ENCODE measurements at places on chromosomes 5 and 9.

DNA sequence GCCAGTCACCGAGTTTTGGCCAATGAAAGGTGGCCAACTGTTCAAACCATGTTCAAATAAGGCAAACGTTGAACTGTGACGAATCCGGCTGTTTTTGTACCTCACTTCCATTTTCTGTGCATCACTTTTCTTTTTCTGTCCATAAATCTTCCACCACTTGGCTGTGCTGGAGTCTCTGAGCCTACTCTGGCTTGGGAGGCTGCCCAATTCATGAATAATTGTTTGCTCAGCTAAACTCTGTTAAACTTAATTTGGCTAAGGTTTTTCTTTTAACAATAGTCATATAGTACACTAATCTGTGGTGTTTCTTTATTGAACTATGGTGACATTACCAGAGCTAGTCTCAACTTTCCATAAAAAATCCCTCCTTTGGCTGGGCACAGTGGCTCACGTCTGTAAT, 11.3 kb downstream of the NIM1K start:
- H3K27me3 ChIP-seq: no peaks in the 10 kb centered on the region
- no peak for DNase-seq
- H3K4me1 ChIP-seq: no peaks in the 10 kb centered on the region
- no peak overlapping the region for H3K27ac ChIP-seq

- H3K36me3 ChIP-seq: no peaks in the 10 kb centered on the region
- no peak for DNase-seq
- H3K27me3 ChIP-seq: no peaks in the 10 kb centered on the region
- no peak overlapping the region for H3K27ac ChIP-seq
- H3K4me3 ChIP-seq: no peak overlapping the region
Observed at GRCh38 chr9:133891741-133892140, 100.4 kb downstream of the VAV2 start.

DNA sequence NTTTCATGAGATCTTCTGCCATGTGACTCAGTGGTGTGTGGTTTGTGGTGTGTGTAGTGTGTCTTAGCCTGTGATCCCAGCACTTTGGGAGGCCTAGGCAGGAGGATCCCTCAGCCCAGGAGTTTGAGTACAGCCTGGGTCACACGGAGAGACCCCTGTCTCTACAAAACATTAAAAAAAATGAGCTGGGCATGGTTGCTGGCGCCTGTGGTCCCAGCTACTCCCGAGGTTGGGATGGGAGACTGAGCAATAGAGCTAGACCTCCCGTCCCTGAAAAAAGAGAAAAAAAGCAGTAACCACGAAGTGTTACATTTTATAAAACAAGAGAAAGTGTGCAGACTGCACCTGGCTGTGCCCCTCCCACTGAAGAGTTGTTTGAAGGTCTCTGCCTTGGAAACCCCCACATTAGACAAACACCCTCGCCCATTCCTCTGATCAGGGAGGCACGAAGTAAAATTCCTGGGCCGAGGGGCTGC, 21.2 kb upstream of the RNU6ATAC start:
- no peak overlapping the region for H3K27ac ChIP-seq
- no peak overlapping the region for H3K4me3 ChIP-seq
- no peak for DNase-seq
- no peaks in the 10 kb centered on the region for H3K36me3 ChIP-seq
- peaks cover 3% of the 10 kb centered on the region for H3K4me1 ChIP-seq
- H3K27me3 ChIP-seq: no peaks in the 10 kb centered on the region

DNA sequence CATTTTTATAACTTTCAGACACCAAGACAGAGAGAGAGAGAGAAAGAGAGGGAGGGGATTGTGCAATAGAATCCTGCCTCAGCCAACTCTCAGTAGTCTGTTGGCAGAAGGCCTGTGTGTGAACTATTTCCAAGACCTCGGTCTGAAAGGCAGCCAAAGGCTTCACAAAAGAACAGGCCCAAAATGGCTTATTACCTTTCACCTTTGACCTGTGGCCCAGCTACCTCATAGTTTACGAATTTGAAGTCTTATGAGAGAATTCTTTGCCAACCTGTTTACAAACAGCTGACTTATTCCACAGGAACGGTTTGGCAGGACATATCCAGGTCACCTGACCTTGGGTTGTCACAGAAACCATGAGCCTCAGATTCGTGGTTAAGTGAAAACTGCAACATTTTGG, 48.6 kb downstream of the NR2F1-AS1 start:
- no peak overlapping the region for H3K27ac ChIP-seq
- H3K36me3 ChIP-seq: no peaks in the 10 kb centered on the region
- H3K4me3 ChIP-seq: no peak overlapping the region
- DNase-seq: no peak

GRCh38 chr5:81239613-81240012, 6.5 kb downstream of the CKMT2 start:
- H3K4me3 ChIP-seq: no peak overlapping the region
- no peak for DNase-seq
- no peaks in the 10 kb centered on the region for H3K36me3 ChIP-seq
- H3K27ac ChIP-seq: no peak overlapping the region

DNA sequence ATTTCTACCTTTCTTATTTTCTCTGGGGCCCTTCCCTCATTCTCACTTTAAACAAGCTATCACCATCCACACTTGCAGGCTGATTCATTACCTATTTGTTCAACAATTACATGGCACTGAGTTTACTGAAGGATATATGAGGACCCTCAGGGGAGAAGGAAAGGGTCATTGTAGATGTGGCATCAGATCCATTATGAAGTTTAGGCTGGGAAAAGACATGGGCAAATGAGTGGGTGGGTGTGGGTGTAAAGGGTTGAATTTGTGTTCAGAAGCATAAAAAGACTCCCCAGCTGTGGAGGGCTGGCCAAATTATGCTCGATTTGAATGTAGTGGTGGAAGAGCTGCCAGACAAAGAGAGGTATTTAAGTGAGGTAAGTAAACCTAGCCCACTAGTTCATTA, 55.9 kb upstream of the MTAP start:
- no peak overlapping the region for H3K4me3 ChIP-seq
- H3K36me3 ChIP-seq: no peaks in the 10 kb centered on the region
- H3K27me3 ChIP-seq: no peaks in the 10 kb centered on the region
- H3K27ac ChIP-seq: no peak overlapping the region

GRCh38 chr9:8160787-8161186, 361.2 kb upstream of the DMAC1 start:
- no peaks in the 10 kb centered on the region for H3K36me3 ChIP-seq
- no peaks in the 10 kb centered on the region for H3K4me1 ChIP-seq
- no peaks in the 10 kb centered on the region for H3K27me3 ChIP-seq
- DNase-seq: no peak
- no peak overlapping the region for H3K4me3 ChIP-seq

DNA sequence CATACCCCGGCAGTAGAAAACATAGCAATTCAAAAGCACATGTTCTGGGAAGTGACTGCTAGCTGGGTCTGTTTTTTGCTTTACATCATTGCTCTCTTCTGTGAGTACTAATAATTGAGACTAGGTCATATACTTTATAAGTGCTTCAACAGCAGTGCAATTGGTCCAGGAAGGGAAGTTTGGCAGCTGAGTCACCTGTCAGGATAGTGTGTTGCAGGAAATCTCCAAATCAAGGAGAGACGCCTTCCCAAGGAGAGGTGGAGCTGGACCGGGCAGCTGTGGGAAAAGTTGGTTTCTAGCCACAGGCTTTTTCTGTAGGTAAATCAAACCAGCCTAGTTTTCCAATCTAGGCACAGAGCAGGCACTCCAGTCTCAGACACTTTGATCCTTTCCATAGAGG, 330.1 kb downstream of the ENC1 start:
- DNase-seq: no peak
- H3K4me1 ChIP-seq: no peaks in the 10 kb centered on the region
- no peaks in the 10 kb centered on the region for H3K36me3 ChIP-seq
- H3K27me3 ChIP-seq: peaks cover 15% of the 10 kb centered on the region

- no peak for DNase-seq
- no peaks in the 10 kb centered on the region for H3K4me1 ChIP-seq
- H3K27me3 ChIP-seq: no peaks in the 10 kb centered on the region
- H3K36me3 ChIP-seq: no peaks in the 10 kb centered on the region
- no peak overlapping the region for H3K27ac ChIP-seq
Observed at GRCh38 chr5:162503796-162504195, 436.2 kb downstream of the GABRG2 start.

- no peak for DNase-seq
- no peak overlapping the region for H3K4me3 ChIP-seq
- H3K36me3 ChIP-seq: no peaks in the 10 kb centered on the region
- peaks cover 17% of the 10 kb centered on the region for H3K27me3 ChIP-seq
- H3K4me1 ChIP-seq: no peaks in the 10 kb centered on the region
Observed at GRCh38 chr5:160451281-160451680, 29.6 kb downstream of the PTTG1 start.

DNA sequence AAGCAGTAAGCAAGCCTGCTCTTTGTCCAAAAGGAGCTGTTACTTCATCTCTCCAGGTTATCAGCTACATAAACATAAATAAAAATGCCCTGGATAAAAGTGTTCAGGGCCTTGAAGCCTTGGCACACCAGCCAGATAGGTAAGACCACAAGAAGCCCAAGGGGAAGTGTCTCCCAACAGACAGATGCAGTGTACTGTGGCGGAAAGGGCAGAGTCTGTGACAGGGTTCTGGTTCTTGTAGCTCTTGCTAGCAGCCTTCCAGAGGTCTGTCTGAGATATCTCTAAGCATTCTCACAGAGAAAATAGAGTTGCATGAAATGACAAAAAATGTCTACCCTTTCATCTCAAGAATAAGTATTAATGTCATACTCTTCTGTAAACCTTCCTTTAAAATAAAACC, 30.1 kb downstream of the ISOC1 start:
- H3K27me3 ChIP-seq: no peaks in the 10 kb centered on the region
- DNase-seq: no peak
- no peak overlapping the region for H3K4me3 ChIP-seq
- H3K36me3 ChIP-seq: no peaks in the 10 kb centered on the region
- no peak overlapping the region for H3K27ac ChIP-seq

- H3K27ac ChIP-seq: no peak overlapping the region
- DNase-seq: no peak
- no peaks in the 10 kb centered on the region for H3K4me1 ChIP-seq
- H3K36me3 ChIP-seq: no peaks in the 10 kb centered on the region
- no peak overlapping the region for H3K4me3 ChIP-seq
- H3K27me3 ChIP-seq: no peaks in the 10 kb centered on the region
Observed at GRCh38 chr5:157451806-157452205, 8.2 kb upstream of the NIPAL4 start.

- no peak overlapping the region for H3K4me3 ChIP-seq
- DNase-seq: no peak
- no peak overlapping the region for H3K27ac ChIP-seq
- H3K27me3 ChIP-seq: peaks cover 38% of the 10 kb centered on the region
- no peaks in the 10 kb centered on the region for H3K36me3 ChIP-seq
- no peaks in the 10 kb centered on the region for H3K4me1 ChIP-seq
Observed at GRCh38 chr5:147259837-147260236, 25.0 kb downstream of the STK32A start.

- peaks cover 7% of the 10 kb centered on the region for H3K4me1 ChIP-seq
- H3K4me3 ChIP-seq: peak overlapping the region; percentile 81
Observed at GRCh38 chr9:75088646-75089372, 495 bp downstream of the OSTF1 start.

DNA sequence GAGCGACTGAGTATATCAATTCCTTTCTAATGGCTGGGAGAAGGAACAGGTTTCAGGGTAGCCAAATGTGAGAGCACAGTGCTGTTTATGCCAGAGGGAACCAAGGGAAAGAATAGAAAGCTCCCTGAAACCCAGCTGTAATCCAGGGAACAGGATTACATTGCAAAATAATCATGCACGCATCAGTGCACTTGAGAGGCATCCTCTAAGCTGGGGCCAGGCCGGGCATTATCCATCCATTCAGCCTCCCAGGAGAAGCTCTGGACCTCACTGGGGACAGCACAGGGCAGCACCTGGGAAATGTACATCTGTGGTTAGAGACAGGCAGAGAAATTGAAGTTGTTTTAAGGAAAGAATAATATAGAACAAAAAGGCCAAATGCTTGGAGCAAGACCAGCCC, 72.7 kb downstream of the MTRR start:
- H3K36me3 ChIP-seq: no peaks in the 10 kb centered on the region
- no peaks in the 10 kb centered on the region for H3K4me1 ChIP-seq
- peaks cover 3% of the 10 kb centered on the region for H3K27me3 ChIP-seq
- no peak overlapping the region for H3K4me3 ChIP-seq
- no peak for DNase-seq

- peak; percentile 18 for DNase-seq
- no peak overlapping the region for H3K27ac ChIP-seq
- H3K4me1 ChIP-seq: peaks cover 19% of the 10 kb centered on the region
- no peaks in the 10 kb centered on the region for H3K27me3 ChIP-seq
- no peak overlapping the region for H3K4me3 ChIP-seq
Observed at GRCh38 chr9:93574091-93574899, 2.1 kb upstream of the PHF2 start.

DNA sequence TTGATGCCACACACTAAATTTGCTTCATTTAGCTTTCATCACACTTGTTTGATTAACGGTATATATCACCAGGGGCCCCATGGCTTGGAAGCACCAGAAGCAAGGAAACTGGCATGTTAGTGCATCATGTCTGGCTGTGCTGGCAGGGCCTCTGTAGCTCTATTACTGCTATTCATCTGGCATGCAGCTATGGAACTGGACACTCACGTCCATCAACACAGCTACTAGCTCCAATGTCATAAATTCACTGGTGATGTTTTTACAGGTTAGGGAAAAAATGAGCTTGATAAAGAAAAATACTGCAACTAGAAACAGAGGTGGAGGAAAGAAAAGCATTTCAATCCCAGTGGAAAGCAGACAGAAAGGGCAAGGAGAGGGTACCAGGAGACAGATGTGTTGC, 343.2 kb downstream of the DEPDC1B start:
- no peaks in the 10 kb centered on the region for H3K4me1 ChIP-seq
- H3K4me3 ChIP-seq: no peak overlapping the region
- no peaks in the 10 kb centered on the region for H3K36me3 ChIP-seq
- peaks cover 1% of the 10 kb centered on the region for H3K27me3 ChIP-seq
- no peak for DNase-seq

DNA sequence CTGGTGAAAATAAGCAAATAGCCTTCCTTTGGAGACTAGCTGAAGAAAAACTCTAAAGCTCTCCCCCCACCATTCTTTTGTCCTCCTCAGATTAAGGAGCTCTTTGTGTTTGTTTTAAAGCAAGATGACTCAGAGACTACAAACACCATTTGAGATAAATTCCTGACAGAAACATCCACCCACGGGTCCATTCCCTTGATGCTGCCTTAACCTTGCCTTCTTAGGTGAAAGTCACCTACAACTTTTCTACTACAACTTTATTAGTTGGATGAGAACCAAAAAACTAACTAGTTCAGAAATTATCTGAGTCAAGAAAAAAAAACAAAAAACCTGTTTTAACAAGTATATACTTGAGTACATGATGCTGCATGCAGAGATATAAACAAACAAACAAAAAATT, 831.1 kb downstream of the NR2F1-AS1 start:
- no peaks in the 10 kb centered on the region for H3K36me3 ChIP-seq
- no peak overlapping the region for H3K4me3 ChIP-seq
- no peak overlapping the region for H3K27ac ChIP-seq
- DNase-seq: peak; percentile 4
- H3K27me3 ChIP-seq: no peaks in the 10 kb centered on the region
- no peaks in the 10 kb centered on the region for H3K4me1 ChIP-seq

GRCh38 chr9:121744002-121744686, 92.7 kb downstream of the DAB2IP start:
- no peak overlapping the region for H3K4me3 ChIP-seq
- H3K36me3 ChIP-seq: no peaks in the 10 kb centered on the region
- H3K4me1 ChIP-seq: peaks cover 4% of the 10 kb centered on the region
- DNase-seq: peak; percentile 44

GRCh38 chr5:153783362-153783658, 255.4 kb downstream of the FAM114A2 start:
- no peaks in the 10 kb centered on the region for H3K4me1 ChIP-seq
- peaks cover 3% of the 10 kb centered on the region for H3K27me3 ChIP-seq
- DNase-seq: no peak
- no peak overlapping the region for H3K4me3 ChIP-seq
- H3K27ac ChIP-seq: no peak overlapping the region
